ENCODE measurements at places on chromosomes 7 and 10.
A peak's percentile ranks its signal among the peaks of the same experiment; 100 is the strongest.

DNA sequence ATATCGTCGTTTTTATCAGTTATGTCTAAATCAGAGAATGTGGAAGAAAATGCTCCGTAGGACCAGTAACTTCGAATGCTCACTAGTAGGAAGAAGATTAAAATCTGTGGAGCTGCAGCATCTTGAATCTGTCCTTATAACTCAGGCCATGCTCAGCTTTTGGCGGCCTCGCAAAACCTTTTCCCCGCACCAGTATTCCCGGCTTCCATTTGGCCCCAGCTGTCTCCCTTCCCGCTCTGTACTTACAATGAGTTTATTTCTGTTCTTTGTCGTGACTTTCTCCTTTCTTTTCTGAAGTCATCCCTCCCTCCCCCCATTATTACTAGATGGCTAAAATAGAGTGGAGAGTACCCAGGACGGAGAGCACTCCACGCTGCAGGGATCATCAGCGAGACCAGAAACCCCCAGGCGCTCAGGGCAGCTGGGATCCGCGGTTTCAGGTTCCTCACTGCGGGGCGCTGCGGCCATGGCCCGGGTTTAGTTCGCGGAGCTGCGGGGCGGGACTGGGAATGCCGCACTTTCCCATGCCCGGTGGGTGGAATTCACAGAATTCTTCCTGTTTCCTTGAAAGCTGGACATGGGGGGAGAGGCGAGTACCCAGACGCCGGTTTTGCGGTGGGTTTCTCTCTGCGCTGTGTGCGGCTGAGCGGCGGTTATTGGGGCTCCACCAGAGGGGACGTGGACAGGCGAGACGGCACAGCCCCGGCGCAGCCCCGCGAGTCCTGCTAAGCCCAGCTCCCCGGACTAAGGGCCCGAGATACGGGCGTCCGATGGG lies 183.5 kb downstream of the POM121L12 start:
- no peaks in the 10 kb centered on the region for H3K36me3 ChIP-seq
- no peaks in the 10 kb centered on the region for H3K27me3 ChIP-seq
- H3K27ac ChIP-seq, result peak overlapping the region; percentile 90
- H3K4me1 ChIP-seq, result no peaks in the 10 kb centered on the region
- DNase-seq, result peak; percentile 73

DNA sequence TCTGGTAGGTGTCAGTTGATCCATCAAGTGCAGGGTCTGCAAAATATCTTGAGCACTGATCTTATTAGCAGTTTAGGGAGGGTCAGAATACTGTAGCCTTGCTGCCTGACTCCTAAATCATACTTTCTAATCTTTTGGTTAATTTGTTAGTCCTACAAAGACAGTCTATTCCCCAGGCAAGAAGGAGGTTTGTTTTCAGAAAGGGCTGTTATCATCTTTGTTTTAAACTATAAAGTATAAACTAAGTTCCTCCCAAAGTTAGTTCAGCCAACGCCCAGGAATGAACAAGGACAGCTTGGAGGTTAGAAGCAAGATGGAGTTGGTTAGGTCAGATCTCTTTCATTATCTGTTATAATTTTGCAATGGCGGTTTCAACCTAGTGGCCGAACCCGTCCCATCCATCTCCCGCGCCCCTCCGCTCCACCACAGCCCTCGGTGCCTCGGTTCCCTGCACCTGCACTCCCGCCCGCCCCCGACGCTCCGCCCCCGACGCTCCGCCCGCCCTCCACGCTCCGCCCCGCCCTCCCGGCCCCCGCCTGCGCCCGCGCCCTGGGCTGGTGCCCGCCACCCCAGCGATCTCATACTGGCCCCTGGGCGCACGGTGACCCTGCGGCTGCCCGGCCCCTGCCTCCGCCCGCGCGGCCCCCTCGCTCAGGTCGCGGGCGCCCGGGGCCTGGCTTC lies at the start of gene ADCK2:
TSS of gene ADCK2 (plus strand) at position 564 of the 681 bp plus-strand sequence. CDS start 386 bp downstream, outside the sequence.
- peak; percentile 43 for DNase-seq
- H3K4me3 ChIP-seq, result peak within 1 kb of the TSS; percentile 25
- no peaks in the 10 kb centered on the region for H3K36me3 ChIP-seq
- H3K27ac ChIP-seq, result no peak within 1 kb of the TSS

DNA sequence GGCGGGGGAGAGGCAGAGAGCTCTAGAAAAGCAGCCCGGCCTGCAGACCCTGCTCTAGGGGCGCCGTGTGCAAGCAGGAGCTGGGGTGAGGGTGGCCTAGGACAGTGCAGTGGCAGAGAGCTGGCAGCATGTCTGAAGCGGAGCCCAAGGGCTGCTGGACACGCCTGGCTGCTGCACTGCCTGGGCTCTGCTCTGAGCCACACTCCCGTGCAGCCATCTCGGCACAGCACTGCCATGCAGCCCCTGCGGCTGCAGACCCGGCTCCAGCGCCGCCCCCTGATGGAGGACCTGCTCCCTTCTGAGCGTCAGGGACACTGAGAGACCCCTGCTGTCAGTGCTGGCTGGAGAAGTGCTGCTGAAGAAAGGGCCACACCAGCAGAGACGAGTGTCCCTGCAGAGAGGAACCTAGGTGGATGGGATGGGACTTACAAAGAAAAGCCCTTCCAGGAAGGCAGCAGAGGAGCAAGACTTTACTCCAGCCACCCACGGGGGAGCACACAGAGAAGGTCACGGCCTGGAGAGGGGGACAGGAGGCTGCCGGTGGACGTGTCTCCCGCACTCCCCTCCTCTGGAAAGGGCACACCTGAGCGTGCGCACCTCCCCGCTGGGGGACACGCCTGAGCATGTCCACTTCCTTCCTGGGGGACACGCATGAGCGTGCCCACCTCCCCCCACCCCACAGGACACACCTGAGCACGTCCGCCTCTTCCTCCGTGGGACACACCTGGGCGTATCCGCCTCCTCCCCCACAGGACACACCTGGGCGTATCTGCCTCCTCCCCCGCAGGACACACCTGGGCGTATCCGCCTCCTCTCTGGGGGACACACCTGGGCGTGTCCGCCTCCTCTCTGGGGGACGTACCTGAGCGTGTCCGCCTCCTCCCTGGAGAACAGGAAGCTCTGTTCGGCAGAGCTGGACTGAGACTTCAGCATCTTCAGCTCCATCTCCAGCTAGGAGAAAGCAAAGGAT lies 252.9 kb downstream of the MAD1L1 start:
- H3K4me3 ChIP-seq, result no peak overlapping the region
- no peaks in the 10 kb centered on the region for H3K27me3 ChIP-seq
- H3K4me1 ChIP-seq, result no peaks in the 10 kb centered on the region
- H3K36me3 ChIP-seq, result no peaks in the 10 kb centered on the region

GRCh38 chr7:156684661-156685060 lies 44.1 kb downstream of the RNF32 start:
- H3K4me3 ChIP-seq, result no peak overlapping the region
- H3K36me3 ChIP-seq, result no peaks in the 10 kb centered on the region
- no peaks in the 10 kb centered on the region for H3K27me3 ChIP-seq
- no peak overlapping the region for H3K27ac ChIP-seq

DNA sequence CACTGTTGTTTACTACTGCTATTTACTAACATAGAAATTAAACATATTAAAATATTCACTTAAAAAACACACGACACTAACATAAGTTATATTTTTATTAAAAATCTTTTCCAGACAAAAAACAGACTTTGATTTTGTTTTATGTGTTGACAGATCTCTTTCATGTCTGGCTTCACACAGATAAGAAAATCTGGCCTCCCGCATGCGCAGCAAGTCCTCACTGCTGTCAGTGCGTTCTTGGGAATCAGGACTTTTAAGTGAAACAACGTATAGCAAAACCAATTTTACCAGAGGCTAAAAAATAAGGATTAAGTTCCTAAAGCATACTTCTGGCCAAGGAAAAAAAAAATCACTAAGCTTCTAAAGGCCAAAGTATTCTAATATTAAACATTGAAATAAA lies 1.2 kb upstream of the IDI1 start:
- no peaks in the 10 kb centered on the region for H3K27me3 ChIP-seq
- H3K4me1 ChIP-seq, result peaks cover 4% of the 10 kb centered on the region
- peak; percentile 53 for DNase-seq
- H3K4me3 ChIP-seq, result peak overlapping the region; percentile 76

GRCh38 chr10:23886355-23886754 lies 322.6 kb upstream of the KIAA1217 start:
- DNase-seq, result peak; percentile 50
- no peaks in the 10 kb centered on the region for H3K4me1 ChIP-seq
- H3K4me3 ChIP-seq, result no peak overlapping the region

DNA sequence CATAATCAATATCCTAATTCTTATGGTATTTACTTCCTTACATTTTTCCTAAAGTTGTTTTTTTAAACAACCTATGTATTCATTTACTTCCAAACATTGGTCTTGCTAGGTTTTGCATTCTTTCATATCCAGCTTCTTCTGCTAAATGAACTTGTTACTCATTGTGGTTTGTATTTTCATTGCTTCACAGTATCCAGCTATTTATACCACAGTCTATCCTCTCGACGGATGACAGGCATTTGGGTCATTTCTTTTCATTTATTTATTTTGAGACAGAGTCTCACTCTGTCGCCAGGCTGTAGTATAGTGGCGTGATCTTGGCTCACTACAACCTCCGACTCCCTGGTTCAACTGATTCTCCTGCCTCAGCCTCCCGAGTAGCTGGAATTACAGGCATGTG lies 66.8 kb downstream of the CCDC6 start:
- no peak overlapping the region for H3K27ac ChIP-seq
- H3K4me1 ChIP-seq, result no peaks in the 10 kb centered on the region
- no peak for DNase-seq
- H3K4me3 ChIP-seq, result no peak overlapping the region

- peak; percentile 39 for DNase-seq
- H3K27ac ChIP-seq, result no peak overlapping the region
- peak overlapping the region; percentile 40 for H3K4me3 ChIP-seq
- H3K4me1 ChIP-seq, result no peaks in the 10 kb centered on the region
Measured at GRCh38 chr7:140923358-140924006, 1.2 kb downstream of the BRAF start.

GRCh38 chr7:47149208-47149839 lies 432.6 kb downstream of the TNS3 start:
- no peak overlapping the region for H3K27ac ChIP-seq
- H3K4me3 ChIP-seq, result no peak overlapping the region
- H3K36me3 ChIP-seq, result no peaks in the 10 kb centered on the region
- DNase-seq, result no peak
- no peaks in the 10 kb centered on the region for H3K4me1 ChIP-seq
- H3K27me3 ChIP-seq, result no peaks in the 10 kb centered on the region

DNA sequence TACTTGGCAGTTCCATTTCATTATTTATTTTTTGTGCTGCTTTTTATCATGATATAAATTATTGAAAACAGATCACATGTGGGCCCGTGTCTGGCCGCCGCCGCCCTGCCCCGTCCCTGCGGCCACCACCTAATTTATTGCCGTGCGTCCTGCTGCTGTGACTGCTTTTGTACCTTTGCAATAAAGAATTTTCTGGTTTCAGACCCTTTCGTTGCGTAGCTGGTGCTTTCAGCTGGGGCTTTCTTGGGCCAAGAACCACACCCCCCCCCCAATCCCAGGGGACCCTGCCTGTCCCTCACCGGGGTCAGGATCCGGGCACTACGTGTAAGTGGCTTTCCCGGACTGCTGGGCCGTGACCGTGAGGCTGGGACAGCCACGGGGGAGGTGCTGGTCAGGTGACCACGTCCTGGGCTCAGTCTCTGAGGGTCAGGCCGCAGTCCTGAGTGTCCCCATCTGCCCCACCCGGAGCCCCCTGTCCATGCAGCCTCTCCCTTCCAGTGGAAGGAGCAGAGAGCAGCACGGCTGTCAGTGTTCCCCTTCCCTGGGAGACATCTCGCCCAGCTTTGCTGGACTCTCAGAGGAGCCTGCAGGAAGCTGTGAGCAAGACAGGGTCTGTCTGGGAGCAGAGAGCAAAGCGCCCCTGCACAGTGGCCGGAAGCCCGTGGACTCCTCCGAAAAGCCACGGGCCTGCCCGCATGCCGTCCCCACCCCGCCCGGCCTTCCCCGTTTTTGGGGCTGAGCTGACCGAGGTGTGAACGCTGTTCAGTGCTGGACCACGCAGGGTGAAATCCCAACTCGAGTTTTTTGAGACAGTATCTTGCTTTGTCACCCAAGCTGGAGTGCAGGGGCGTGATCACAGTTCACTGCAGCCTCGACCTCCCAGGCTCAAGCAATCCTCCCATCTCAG lies 12.6 kb downstream of the MAFK start:
- DNase-seq, result no peak
- H3K36me3 ChIP-seq, result no peaks in the 10 kb centered on the region
- H3K4me3 ChIP-seq, result no peak overlapping the region
- H3K27ac ChIP-seq, result no peak overlapping the region
- H3K27me3 ChIP-seq, result no peaks in the 10 kb centered on the region

- no peak for DNase-seq
- no peaks in the 10 kb centered on the region for H3K4me1 ChIP-seq
- H3K36me3 ChIP-seq, result no peaks in the 10 kb centered on the region
- H3K27ac ChIP-seq, result no peak overlapping the region
- no peak overlapping the region for H3K4me3 ChIP-seq
- H3K27me3 ChIP-seq, result no peaks in the 10 kb centered on the region
Measured at GRCh38 chr10:23081221-23081750, 14.1 kb upstream of the MSRB2 start.

DNA sequence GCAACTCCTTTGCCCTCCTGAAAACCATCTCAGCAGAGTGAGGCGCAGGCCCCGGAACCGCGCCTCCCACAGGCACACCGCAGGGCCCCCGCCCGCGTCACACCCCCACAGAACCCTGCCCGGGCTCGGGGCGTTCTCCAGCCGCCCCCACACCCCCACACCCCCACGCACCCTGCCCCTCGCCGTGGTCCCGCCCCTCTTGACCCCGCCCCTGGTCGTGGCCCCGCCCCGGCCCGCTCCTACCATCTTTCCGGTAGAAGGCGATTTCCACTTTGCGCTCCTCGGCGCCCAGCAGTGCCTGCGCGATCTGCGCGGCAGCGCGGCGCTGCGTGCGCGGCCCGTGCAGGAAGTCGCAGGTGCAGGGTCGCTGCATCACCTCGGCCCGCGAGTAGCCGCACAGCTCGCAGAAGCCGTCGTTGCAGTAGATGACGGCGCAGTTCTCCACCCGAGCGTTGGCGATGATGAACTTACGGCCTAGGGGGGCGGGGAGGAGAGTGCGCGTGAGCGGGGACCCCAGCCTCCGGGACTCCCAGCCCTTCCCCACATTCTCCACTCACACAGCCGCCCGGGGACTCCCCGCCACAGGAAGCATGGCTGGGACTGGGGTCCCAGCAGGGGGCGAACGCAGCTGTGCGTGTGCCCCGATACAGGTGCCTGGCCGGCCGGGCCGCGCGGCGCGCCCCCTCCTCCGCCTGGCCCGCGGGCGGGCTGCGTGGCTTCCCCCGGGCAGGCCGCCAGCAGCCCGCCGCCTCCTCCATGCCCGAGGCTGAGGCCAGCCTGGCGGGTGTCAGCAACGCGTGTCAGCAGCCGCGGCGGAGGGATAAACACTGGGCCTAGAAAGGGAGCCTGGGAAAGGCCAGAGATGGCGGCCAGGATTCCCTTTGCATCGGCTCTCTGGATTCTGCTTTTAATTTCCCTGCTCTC lies 3.4 kb downstream of the KCNH2 start:
- no peak overlapping the region for H3K27ac ChIP-seq
- no peaks in the 10 kb centered on the region for H3K36me3 ChIP-seq
- DNase-seq, result no peak
- peaks cover 19% of the 10 kb centered on the region for H3K27me3 ChIP-seq
- peak overlapping the region; percentile 51 for H3K4me3 ChIP-seq

DNA sequence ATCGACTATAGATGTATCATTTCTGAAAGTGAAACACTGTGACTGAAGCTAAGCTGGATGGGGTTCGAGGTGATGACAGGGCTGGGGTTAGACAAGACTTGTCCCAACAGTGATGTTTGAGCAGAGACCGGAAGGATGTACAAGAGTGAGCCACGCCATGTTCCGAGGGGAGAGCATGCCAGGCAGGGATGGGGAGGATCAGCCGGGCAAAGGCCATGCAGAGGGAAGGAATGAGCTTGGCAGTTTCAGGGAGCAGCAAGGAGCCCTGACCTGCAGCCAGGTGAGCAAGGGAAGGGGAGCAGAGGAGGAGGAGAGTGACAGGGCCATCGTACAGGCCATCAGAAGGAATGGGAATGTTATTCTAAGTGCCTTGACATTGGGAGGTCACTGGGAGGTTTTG lies 114.9 kb upstream of the GPR26 start:
- no peak overlapping the region for H3K27ac ChIP-seq
- DNase-seq, result no peak
- no peak overlapping the region for H3K4me3 ChIP-seq
- no peaks in the 10 kb centered on the region for H3K4me1 ChIP-seq

Data from mesendoderm (in vitro differentiated cells).